ENCODE measurements at places on chromosomes 16 and 17. TPM values are rescaled to one million over a fixed set of nuclear protein-coding genes. Genes with fewer than 3 reads are reported as not detected.

The GAS2L2 gene
- not detected for total RNA-seq

DNA sequence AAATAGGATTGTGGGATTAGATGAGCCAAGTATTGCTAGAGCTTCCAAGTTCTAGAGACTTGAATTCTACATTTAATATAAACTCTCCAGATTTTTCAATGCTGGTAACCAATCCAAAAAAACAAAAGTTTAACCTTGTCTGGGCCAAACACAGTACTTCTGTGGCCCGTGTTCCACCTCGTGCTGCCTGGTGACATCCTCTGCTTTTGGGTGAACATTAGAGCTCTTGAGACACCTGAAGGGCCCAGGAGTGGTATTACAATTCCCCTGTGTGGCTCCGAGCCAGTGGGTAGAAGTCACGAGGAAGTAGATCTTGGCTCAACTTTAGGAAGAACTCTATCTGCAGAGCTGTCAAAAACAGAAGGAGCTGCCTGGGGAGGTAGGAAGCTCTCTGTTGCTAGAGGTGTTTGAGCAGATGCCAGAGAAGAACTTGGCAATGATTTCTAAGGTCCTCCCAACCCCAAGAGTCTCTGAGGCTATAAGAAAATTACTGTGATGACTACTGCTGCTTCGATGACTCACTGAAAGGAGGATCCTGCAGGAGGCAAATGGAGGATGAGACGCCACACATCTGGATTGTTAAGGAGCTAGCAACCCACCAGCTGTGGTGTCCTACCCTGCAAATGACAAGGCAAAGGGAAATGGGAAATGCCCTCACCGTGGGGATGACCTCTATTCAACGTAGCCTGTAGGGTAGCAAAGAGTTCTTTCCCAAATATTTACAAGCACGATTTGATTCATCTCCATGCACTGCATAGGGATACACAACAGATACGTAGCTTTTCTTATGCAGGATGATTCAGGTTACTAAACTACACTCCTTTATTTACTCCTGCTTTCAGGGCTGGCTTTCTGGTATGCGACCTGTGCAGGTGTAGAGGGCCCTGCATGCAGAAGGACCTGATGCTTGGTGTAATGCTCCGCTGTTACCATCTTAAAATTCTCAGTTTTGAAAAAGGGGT is 45.8 kb upstream of the GAS7 start:
- DNase-seq, result no peak

The BCL6B gene
- total RNA-seq, result 1.8 TPM

GRCh38 chr17:32276171-32276601 is 10.6 kb downstream of the RHBDL3 start:
- DNase-seq, result no peak

DNA sequence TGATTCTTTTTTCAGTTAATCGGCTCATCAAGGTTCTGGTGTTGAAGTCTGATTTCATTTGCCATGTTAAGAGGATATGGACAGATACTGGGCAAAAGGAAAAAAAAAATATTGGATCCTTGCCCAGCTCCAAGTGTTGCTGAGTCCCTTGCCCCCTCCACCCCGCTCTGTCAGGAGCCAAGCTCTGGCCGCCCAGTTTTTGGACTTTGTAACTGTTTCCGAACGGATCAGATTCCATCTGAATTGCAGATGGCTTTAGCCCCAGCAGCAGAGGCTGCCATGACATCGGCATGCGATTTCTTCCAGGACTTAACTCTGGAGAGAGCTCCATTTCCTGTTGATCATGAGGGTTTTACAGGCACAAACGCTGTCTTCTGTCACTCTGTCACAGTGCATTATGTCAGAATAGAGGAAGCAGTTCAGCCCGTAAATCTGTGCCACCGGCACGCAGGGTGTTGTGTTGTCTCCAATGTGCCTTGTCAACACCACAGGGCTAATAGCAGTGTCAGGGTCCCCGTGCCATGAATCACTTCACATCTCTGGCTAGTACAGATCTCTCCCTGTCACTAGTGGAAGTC is 615.6 kb downstream of the MAF start:
- DNase-seq, result no peak

- DNase-seq, result no peak
These were observed 188.6 kb downstream of the RBFOX3 start for GRCh38 chr17:79422236-79422635.

The TEKT5 gene
- total RNA-seq, result not detected

- no peak for DNase-seq
These were observed 70.6 kb upstream of the BCO1 start for GRCh38 chr16:81167851-81168250.

- DNase-seq, result no peak
These were observed 5.7 kb downstream of the CACNG1 start for GRCh38 chr17:67050066-67050465.

GRCh38 chr17:16449121-16449570 is 33.8 kb downstream of the TRPV2 start:
- no peak for DNase-seq

- DNase-seq, result no peak
These were observed 158.8 kb downstream of the AATF start for GRCh38 chr17:37107406-37108083.

DNA sequence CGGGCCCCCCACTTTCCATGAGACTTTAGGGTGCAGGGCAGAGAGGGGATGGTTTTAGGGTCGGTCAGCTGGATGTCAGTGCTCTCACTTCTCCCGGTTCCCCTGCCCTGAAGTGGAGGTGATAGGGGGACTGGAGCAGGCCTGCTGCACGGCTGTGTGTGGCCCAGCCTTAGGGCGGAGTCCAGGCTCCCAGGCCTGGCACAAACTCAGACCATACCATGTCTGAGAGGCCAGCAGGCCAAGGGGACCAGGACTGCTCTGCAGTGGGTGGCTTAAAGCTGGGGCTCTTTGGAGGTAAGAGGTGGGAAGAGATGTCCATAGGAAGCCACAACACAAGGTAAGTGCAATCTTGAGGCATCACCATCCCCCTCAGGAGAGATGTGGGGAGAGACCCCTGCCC is 8.3 kb downstream of the TFAP4 start:
- no peak for DNase-seq

DNA sequence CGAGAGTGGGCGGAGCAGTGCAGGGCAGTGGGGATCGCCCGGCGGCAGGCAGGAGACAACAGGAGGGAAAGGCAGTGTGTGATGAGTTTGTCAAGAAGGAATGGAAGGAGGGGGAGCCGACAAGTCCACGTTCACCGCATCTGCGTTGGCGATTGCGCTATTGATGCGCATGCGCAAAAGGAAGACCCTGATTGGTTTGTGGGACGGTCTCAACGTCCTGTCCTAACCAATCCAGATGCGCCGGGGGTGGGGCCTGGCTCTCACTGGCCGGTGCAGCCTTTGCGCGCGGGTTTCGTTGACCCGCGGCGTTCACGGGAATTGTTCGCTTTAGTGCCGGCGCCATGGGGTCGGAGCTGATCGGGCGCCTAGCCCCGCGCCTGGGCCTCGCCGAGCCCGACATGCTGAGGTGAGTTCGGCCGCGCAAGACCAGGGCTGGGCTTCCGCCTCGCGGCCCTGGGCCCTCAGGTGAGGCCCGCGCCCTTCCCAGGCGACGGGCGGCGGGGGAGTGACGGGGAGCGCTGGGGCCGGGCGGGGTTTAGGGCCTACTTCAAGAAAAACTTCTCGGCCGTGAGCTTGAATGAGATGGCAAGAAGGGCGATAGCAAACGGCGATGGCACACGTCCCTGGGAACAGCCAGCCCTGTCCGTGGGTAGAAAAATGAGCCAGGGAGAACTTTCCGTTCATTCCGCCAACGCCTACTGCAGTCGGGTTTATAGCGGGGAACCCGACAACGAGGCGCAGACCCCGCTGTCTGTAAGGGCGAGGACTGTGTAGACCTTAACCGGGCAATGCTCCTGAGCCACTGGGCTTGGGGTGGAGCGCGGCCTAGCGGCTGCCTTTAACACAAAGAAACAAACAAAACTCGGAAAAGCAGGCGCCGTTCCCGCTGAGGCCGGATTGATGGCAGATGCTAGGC is at the start of gene ORC6:
TSS of gene ORC6 (plus strand) at position 295 of the 916 bp plus-strand sequence. CDS start at position 342, 47 bp downstream.
- peak; percentile 100 for DNase-seq

GRCh38 chr16:84314373-84314772 is 19.7 kb downstream of the WFDC1 start:
- no peak for DNase-seq

- no peak for DNase-seq
These were observed 6.8 kb downstream of the SLC6A2 start for GRCh38 chr16:55662644-55663031.

DNA sequence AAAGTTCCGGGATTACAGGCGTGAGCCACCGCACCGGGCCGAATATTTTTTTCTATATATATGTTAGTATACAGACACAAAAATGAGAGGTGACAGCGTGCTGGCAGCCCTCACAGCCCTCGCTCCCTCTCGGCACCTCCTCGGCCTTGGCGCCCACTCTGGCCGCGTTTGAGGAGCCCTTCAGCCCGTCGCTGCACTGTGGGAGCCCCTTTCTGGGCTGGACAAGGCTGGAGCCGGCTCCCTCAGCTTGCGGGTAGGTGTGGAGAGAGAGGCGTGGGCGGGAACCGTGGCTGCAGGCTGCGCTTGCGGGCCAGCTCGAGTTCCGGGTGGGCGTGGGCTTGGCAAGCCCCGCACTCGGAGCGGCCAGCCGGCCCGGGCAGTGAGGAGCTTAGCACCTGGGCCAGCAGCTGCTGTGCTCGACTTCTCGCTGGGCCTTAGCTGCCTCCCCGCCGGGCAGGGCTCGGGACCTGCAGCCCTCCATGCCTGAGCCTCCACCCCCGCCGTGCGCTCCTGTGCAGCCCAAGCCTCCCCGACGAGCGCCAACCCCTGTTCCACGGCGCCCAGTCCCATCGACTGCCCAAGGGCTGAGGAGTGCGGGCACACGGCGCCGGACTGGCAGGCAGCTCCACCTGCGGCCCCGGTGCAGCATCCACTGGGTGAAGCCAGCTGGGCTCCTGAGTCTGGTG is 1.9 kb upstream of the DPEP3 start:
- no peak for DNase-seq

GRCh38 chr16:27723711-27724481 is 174.0 kb downstream of the KATNIP start:
- DNase-seq, result no peak

GRCh38 chr16:88437367-88437964 is 15.6 kb upstream of the ZFPM1 start:
- no peak for DNase-seq

The ENO3 gene
- 3.3 TPM for total RNA-seq

Measured in suprapubic skin (tissue), 4 donors.